Stimulated activated naive CD4-positive, alpha-beta T cell (primary cell): ENCODE measurements at places on chromosomes 11 and 22.

DNA sequence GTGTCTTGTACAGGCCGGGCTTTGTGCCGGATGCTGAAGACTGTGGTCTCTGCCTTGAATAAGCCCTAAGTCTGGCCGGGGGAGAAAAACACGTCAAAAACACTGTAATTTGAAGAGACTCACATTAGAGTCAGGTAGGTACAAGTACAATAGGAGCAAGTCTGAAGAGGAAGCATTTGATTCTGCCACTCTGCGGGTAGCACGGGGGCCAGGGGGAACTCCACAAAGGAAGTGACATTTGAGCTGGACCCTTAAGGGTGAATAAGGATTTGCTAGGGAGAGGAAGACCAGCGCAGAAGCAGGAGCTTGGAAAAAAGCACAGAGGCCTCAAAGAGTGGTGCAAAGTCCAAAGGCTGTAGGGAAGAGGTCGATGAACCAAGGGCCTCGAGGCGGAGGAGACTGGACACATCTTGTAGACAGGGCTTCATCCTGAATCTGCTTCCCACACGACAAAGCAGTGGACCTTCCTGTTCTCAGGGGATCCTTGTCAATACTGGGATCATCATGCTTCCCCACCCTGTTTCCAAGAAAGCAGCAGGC is 38.7 kb downstream of the BUD13 start:
- DNase-seq: no peak

GRCh38 chr11:2247496-2247895 is 22.9 kb downstream of the ASCL2 start:
- no peak for DNase-seq

- DNase-seq: no peak
Measured at GRCh38 chr22:19555651-19556050, 31.4 kb upstream of the CLDN5 start.

DNA sequence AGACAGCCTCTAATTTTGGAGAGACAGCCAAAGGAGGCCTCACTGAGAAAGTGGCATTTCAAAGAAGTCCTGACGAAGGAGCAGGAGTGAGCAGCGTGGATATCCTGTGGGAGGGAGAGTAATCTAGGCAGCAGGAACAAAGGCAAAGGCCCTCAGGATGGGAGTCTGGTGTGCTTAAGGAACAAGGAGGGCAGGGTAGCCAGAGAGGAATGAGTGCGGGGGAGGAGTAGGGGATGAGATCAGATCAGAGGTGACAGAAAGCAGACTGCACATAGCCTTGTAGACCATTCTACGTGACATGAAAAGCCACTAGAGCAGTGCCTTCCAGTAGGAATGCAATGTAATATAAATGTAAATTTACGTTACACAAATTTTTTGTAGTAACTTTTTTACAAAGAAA is 5.6 kb downstream of the SLC36A4 start:
- no peak for DNase-seq

- no peak for DNase-seq
Measured at GRCh38 chr11:67302571-67303131, 679 bp upstream of the SSH3 start.

DNA sequence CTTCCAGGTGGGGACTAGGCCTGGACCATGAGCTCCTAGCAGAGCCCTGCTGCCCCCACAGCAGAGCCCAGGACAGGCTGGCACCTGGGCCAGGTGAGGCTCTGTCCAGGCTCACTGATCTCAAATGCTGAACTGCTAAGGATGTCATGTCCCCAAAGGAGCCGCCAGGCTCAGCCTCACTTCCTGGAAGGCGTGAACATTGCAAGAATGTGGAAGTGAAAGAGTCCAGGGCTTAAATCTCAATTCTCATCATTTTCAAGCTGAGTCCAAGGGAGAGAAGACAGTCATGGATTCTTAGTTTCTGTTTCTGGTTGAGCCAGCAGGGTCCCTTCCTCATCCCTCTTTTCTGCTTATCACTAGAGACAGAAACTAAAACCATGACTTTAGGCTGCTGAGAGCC is 5.0 kb downstream of the ASCL2 start:
- DNase-seq: no peak

DNA sequence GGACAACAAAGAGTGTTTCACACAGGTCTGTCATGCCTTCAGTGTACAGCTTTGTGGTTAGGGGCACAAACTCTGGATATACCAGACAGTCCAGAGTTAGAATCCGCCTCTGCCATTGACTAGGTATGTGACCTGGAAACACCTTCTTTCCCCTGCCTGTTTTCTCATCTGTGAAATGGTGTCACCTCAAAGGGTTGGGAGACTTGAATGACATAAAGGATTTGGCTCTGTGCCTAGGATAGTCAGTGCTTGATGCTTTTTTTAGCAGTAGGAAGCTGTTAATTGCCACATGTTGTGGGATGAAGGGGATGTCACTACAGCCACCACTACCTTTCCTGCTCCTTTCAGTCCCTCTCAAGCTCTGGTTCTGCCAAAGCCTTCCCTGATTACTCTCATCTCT is 17.4 kb upstream of the LRRC55 start:
- DNase-seq: no peak

DNA sequence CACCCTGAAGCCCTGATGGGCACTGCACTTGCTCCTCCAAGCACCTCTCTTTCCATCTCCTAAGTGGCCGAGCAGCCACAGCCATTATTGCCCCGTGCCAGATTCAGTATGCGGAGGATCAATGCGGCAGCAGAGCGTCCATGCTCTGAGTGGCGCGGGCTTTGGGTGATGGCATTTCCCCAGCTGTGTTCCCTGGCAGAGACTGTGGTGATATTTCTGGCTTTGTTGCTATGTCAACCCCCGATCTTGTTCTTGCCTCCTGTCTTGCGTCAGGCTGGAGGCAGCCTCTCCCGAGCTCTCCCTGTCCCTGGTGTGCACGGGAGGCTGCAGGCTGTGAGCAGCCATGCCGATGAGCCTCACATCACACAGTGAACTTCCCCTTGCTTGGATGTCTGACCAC is 1018.6 kb downstream of the TBC1D22A start:
- no peak for DNase-seq
